ENCODE measurements at places on chromosomes 16 and 17.

DNA sequence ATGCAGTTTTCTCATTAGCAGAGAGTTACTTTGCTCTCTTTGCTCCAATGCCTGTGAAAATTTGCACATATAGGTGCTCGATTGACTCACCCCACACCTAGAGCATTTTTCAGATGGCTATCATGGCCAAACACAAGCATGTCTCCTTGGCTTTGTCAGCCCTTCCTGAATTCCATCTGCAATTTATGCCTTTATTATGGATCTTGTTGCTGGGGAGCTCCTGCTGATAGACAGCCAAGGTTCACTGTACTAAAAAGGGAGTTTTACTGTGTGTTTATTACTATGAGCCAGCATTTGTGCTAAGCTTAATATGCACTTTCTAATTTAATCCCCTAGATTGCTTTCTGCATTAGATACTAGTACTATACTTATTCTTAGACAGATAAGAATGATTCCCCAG is 93.3 kb downstream of the TOX3 start:
- no peak for DNase-seq

DNA sequence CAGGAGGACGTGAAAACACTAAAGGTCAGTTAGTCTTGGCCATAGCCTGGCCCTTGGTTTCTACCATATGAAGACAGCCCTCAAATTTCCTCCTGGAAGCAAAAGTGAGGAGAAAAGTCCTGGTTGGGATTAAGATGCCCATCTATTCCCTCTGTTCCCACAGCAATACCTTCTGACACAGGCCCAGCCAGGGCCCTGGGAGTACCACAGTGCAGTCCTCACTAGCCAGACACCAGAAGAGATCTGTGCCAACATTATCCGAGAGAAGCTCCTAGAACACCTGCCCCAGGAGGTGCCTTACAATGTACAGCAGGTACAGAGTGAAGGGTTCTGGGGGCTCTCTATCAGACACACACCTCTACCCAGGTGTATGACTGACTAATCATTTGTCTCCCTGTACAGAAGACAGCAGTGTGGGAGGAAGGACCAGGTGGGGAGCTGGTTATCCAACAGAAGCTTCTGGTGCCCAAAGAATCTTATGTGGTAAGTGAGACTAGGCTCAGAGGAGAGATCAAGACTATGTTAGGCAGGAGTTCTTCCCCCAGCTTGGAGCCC is 4.1 kb downstream of the ERAL1 start:
- no peak for DNase-seq

DNA sequence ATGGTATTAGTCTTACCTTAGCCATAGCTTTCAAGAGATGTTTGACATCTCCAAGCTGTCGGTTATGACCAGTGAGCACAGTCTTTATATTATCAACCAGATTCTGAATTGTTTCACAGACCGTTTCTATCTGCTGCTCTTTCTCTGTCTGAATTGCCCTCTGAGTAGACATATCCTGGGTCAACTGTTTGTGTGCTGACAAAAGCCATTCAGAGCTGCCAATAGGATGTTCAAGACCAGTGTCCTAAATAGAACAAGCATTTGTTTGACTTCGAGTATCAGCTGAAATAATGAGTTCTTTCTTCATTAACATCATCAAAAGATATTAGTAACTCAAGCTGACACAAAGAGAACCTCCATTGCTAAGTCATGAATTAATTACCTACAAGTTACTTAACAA is 14.9 kb upstream of the ARL6IP1 start:
- DNase-seq: no peak

DNA sequence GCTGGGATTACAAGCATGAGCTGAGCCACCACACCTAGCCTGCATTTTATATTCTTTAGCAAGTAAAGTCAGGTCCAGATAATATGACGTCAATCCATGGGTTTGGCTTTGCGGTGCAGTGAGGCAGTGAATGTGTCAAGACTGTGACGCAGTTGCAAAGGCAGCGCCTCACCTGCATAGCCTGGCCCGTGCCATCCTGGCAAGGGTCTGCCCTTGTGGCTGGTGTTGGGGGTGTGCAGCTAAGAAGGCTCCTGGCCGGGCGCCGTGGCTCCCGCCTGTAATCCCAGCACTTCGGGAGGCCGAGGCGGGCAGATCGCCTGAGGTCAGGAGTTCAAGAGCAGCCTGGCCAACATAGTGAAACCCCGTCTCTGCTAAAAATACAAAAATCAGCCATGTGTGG is 7.0 kb downstream of the PDF start:
- no peak for DNase-seq

GRCh38 chr17:28105501-28105900 is 63.0 kb downstream of the NLK start:
- DNase-seq: no peak

DNA sequence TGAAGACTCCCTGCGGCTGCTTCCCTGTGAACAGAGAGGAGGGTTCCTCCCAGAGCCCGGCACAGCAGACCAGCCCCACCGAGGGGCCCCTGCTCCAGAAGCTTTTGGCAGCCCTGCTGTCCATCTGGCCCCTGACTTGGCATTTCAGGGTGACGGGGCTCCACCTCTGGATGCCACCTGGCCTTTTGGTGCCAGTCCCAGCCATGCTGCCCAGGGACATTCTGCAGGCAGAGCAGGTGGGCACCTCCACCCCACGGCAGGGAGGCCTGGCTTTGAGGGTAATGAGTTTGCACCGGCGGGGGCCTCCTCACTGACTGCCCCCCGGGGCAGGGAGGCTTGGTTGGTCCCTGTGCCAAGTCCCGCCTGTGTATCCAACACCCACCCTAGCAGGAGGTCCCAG is 20.3 kb upstream of the ZFPM1 start:
- DNase-seq: no peak

All from NK-92 treated with Interleukin-12 subunit alpha and Interleukin-12 subunit beta, amount 100 ng/mL, for 24 hours (cell line).